ENCODE measurements at places on chromosomes 2 and 18.

DNA sequence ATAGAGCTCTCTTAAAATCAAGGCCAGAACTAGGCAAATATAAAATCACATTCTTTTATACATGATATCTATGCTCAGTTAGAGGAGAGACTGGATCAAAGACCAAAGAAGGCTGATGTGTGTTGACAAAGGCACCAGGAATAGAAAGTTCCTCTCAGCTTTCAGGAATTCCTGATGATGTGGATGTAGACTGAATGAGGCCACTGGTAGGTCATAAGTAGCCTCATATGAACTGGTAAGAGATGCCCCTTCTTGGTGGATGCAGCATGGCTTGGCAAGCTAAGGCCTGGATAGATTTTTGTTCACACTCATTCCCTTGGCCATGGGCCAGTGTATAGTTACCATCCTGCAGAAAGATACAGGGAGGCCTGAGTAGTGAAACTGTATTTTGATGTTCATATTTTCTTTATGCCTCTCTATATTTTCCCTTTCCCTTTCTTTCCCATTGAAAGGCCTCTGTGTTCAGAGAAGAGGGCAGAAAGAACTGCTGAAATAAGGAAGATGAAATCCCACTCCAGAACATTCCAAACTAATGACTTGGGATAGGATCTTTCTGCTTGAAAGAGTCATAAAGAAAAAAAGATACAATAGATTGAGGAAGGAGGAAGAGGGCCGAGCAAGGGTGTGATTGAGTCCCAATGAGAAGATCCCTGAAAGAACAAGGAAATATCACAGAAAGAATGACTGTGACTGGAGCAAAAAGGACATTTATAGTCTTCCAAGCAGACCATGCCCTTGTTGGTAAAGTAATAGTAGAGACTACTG lies 2182.7 kb upstream of the PIK3C3 start:
- no peak for DNase-seq

- no peak for DNase-seq
Observed at GRCh38 chr2:11342551-11343367, 1.7 kb downstream of the ROCK2 start.

DNA sequence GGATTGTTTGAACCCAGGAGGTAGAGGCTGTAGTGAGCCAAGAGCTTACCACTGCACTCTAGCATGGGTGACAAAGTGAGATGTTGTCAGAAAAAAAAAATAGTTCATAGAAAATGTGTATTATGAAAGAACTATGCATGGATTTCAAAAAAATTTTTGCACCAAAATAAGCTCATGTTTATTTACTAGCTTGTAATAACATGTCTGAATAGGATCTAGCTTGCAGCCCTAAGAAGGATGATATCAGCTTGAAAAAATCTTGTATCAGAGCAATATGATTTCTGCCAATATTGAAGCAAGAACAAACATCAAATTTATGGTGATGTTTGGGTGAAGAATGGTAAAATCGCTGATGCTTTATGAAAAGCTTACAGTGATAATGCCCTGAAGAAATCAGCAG lies 97.0 kb upstream of the RFX8 start:
- DNase-seq = no peak

DNA sequence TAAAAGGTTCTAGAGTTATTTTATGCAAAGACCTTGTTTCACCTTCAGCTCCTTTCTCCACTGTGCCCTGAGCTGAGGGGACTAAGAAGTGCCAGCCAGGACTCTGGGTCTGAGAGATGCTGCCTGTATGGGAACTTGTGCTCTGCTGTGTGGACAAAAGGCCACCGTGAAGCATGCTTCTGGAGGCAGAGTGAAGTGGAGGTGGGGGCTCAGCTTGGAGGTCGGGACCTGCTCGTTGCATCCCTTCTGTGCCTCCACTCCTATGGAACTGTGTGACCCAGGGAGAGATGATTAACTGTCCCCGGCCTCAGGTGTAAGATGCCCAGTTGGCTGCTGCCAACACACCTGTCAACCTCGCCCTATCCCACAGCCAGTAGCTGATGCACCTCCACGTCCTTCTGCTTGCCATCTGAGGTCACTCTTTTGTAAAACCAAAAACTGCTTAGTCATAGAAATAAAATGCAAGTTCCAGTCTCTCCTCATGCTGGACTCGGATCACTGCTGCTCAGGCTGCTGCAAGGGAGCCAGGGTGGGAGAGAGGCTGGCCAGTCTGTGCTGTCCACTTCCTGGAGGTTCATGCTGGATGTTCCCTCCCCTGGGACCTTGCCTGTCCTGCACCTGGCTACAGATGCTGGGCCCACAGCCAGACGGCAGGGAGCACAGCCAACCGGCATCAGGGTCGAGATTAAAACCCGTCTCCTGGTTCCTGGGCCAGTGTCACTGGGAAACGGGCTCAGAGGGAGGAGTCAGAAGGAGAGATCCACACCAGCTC lies 113.2 kb downstream of the ACKR3 start:
- no peak for DNase-seq

GRCh38 chr2:191266201-191266600 lies 21.0 kb downstream of the MYO1B start:
- DNase-seq = no peak

DNA sequence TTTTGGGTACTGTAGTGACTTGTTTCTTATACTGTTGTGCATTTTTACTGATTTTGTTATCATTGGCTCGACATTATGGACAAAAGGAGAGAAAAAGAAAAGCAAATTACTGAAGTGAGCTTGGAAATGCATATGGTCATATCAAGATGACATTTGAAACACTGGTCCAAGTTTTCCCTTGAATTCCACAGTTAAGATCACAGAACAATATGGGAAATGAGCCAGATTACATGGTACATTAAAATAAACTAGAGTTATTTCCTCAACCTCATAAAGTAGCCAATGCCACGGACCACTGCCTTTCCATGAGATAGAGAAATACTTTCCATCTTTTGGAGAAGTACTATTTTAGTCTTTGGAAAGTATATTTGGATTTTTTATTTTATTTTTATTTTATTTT lies 62.0 kb upstream of the SGPP2 start:
- no peak for DNase-seq

GRCh38 chr2:125644257-125644656 lies 1011.7 kb upstream of the GYPC start:
- DNase-seq = no peak

DNA sequence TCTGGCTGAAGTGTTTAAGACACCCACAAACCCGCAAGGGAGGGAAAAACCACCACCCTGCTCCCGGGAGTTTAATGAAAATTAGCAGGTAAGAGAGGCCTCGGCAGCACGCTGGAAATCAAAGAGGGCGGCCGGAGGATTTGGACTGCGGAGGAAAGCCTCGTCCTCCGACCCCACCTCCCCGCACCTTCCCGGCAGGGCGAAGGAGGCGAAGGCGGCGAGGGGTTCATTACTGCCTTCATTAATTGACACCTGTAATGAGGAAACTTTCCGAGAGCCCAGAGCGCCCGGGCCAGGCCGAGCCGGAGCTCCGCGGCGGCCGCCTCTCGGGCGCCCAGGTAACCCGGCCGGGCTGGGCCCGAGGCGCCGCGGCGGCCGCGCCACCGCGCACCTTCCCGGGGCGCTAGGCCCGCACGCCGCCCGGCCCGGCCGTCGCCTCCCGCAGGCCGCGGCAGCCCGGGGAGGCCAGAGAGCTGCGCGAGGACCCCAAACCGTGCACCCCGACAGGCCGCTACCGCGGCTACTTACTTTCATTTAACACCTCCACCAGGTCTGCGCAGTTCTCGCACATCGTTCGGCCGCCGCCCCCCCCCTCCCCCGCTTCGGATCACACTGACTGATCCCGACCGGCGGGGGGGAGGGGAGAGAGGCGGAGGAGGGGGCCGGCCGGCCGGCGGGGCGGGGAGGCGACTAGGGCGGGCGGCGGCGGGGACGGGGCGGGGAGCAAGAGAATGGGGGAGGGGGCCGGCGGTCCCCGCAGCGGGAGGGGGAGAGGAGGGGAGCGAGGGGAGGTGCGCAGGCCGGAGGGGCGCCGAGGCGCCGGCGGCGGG lies 550 bp downstream of the USP34 start:
- DNase-seq = no peak

GRCh38 chr2:59176737-59177136 lies 935.6 kb upstream of the FANCL start:
- DNase-seq = no peak

DNA sequence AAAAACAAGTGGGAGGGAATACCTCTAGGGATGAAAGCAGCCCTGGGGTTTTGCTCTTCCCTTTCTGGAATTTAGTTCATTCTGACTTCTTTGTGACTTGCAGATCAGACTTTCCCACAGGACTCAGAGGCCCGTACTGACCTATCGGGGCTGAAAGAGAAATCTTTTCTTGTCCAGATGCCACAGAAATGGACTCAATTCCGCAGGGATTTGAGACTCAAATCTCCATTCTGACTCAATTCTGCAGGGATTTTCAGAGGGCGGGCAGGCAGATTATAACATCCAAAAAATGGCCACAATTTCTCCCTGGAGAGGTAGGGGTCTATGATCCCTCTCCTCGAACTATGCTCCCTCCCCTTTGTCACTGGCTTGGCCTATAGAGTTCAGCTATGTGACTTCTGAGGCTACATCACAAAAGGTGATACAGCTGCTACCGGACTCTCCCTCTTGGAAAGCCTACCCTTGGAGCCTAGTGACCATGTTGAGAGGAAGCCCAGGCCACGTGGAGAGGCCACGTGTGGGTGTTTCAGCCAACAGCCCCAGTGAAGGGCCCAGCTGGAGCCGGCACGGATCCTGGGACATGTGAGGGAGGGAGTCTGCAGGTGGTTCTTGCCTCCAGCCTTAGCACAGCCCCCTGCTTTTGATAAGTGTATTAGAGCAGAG lies 4.8 kb upstream of the EFHD1 start:
- no peak for DNase-seq

- DNase-seq = no peak
Observed at GRCh38 chr2:219739866-219740440, 112.5 kb downstream of the SLC4A3 start.

DNA sequence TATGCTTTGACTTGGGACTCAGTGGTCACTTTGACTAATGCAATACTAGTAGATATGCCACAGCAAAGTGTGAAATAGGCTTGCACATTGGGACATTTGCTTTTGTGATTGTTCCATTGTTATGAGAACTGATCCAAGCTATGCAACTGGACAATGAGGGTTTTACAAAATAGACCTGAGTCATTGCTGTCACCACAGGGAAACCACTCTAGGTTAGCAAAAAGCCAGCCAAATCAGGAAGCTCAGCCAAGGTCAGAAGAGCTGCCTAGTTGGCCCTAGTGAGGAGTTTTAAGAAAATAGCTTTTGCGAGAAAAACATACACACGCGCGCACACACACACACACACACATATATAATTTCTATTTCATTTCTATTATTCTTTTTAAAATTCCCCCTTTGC lies 452.4 kb upstream of the CDH7 start:
- DNase-seq = no peak

- DNase-seq = no peak
Observed at GRCh38 chr2:208294482-208295024, 28.5 kb downstream of the PIKFYVE start.

Measured in epithelial cell of proximal tubule (primary cell).